ENCODE measurements at places on chromosomes 5 and 9.

DNA sequence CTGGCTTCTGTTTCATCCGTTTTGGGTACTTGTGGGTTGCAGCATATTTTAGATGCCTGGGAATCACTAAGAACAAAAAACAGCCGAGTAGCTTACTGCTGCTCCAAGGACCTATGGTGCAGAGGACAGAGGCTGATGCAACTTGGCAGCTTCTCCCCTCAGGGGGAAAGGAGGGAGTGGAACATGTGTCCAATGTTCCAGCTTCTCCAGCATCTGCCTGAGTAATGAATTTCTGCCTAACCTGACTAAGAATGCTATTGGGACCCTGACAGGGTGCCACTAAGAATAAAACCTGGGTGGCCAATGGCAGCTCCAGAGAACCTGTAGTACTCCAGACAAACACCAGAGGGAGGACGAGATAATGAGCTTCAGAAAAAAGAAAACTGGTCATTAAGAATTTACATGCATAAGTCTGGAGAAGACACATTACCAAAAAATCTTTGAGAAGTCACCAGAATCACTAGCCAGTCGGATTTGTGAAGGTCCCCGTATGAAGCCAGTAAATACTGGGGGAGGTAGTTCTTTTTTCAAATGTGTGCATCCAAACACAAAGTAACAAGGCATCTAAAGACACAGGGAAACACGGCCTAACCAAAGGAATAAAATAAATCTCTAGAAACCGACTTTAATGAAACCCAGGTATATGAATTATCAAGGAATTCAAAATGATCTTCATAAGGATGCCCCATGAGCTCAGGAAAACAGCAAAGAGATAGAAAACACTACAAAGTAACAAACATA lies 293.5 kb downstream of the HINT1 start:
- DNase-seq, result no peak

- DNase-seq, result peak; percentile 9
These were observed 1.9 kb upstream of the IDNK start for GRCh38 chr9:83620841-83621636.

- no peak for DNase-seq
These were observed 78.0 kb upstream of the TGFBR1 start for GRCh38 chr9:99026956-99027298.

- DNase-seq, result no peak
These were observed 20.6 kb upstream of the SLC9A3 start for GRCh38 chr5:544675-545355.

GRCh38 chr5:176944268-176944667 lies 45.1 kb upstream of the HK3 start:
- DNase-seq, result no peak

DNA sequence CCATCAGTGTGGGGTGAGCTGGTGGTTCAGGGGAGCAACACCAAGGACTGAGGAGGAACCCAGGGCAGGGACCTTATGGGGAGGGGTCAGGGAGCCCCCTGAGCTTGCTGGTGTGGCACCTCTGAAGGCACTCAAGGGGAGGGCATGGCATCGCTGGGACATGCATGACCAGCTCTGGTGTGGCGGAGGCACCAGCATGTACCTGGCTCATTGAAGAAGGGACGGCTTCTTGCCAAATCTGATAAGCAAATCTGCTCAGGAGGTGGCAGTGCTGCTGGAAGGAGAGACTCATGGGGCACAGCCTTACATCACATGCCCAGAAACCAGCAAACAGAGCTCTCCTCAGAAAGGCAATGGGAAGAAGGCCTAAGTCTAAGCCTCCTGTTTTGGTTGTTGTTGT lies 421.8 kb downstream of the SEMA5A start:
- DNase-seq, result no peak

- DNase-seq, result no peak
These were observed 27.7 kb downstream of the PTCD2 start for GRCh38 chr5:72347801-72348308.

DNA sequence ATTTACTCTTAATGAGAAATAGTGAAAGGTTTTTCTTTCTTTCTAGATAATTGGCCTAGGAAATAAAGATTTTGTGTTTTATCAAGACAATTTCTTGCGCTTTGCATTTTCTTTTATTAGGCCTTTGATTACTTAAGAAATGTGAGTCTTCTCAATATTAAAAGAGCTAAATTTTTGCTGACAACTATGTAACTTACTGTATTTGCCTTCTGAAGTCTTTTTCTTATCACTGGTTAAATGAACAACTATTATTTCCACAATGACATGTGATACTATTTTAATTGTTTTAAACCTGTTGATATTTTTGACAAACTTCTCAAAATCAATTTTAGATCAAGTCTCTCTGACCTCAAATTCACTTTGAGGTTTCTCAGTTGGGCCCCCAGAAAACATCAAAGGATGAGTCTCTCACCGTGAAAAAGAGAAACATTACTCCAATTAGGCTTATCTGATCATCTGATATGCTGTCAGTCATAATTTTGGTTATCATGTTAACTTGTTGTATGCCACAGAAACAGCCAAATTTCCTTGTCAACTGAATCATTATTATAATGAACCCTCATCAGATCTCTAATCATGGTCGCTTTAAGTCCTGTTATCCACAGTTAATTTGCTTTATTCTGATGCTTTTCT lies 48.8 kb downstream of the RAPGEF1 start:
- DNase-seq, result no peak

DNA sequence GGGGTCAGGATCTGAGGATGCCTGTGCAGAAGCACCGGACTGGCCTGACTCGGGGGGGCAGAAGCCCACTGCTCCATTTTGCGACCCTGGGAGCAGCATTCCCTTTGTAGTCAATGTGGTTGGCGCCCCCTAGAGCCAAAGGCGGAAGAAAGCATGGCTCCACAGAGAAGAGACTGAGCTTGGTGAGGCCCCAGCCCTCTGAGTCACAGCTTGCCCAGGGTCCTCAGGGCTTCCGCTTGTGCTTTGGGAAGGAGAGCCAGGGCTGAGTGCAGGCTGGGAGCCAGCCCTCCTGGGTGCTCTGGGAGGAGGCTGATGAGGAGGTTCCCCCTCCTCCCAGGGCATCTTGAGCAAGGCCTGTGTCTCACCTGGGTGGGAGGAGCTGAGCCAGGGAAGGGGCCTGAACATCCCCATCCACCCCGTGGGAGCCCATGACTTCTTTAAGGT lies 5.5 kb upstream of the AQP3 start:
- peak; percentile 16 for DNase-seq

DNA sequence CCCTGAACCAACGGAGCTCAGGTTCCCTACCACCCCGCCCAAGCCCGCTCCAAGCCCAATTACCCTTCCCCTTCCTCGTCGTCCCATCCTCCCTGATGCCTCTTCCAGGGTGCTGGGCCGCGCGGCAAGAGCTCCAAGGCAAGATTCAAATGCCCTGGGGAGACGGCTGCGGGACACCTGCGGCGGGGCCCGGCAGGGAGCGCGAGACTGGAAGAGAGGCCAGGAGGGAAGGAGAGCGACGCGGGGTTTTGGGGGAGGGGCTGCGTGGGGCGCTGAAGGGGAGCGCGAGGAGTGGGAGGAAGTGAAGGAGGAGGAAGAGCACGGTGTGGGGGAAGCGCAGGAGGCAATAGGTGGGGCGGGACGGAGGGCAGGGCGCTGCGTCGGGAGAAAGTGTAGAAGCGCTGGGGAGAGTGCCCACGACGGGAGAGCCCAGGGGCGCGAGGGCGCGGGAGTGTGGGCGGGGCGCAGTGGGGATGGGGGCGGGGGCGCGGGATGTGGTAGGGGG lies 975 bp upstream of the NXNL2 start:
- no peak for DNase-seq

DNA sequence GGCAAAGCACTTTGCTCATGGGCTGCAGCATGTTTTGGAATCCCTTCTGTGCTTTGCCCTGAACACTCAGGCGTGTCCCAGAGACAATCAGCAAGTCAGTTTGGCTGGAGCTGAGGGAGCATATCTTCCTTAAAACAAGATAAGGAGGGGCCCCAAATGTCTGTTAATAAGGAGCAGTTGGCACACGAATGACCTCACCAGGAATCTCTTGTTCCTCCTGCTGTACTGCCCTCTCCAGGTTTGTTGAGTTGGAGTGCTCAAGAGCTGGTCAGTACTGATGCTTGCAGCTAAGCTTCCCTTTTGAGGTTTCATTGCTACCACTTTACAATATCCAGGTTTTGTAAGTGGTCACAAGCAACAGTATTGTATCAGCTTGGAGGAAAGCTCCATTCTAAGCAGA lies 101.3 kb upstream of the EGFLAM start:
- no peak for DNase-seq

GRCh38 chr5:146796911-146797310 lies 81.6 kb downstream of the PPP2R2B start:
- DNase-seq, result no peak

GRCh38 chr5:73095564-73096238 lies 24.7 kb upstream of the TMEM171 start:
- no peak for DNase-seq

GRCh38 chr9:107174441-107174840 lies 108.6 kb upstream of the RAD23B start:
- DNase-seq, result no peak

- no peak for DNase-seq
These were observed 148.5 kb downstream of the KIAA0825 start for GRCh38 chr5:94469894-94470329.

- no peak for DNase-seq
These were observed 482 bp upstream of the TDRD7 start for GRCh38 chr9:97411440-97411788.

GRCh38 chr9:135050072-135050990 lies 37.1 kb upstream of the OLFM1 start:
- no peak for DNase-seq

- peak; percentile 52 for DNase-seq
These were observed 2.2 kb upstream of the CCDC125 start for GRCh38 chr5:69334793-69335268.

- DNase-seq, result no peak
These were observed 131.3 kb downstream of the DOCK2 start for GRCh38 chr5:169768416-169768815.

DNA sequence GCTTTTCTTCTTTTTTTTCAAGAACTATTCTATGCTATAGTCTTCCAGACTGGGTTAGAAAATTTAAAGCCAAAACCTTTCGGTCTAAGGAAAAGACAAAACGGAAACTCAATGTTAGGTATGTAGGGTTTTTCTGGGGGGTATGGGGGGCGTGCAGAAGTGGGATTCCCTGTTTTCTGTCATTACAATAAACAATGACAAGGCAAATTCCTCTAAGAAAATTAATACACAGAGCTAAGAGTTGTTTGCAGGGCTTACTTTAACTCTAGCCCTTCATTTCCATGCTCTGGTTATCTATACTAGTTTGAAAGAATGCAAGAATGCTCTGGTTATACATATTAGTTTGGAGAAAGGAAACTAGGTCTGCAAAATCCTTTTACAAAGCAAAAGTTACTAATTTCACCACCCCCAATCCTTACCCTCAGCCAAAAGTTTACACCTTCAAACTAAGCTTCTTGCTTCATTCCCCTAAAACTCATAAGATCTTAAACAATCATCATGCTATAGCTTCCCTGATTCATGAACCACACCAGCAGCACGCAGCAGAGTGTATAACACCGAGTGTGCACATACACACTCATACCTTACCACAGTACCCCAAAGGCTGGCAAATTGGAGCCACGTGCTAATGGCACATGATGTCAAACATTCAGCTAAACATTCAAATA lies 89.1 kb upstream of the NR5A1 start:
- DNase-seq, result no peak

DNA sequence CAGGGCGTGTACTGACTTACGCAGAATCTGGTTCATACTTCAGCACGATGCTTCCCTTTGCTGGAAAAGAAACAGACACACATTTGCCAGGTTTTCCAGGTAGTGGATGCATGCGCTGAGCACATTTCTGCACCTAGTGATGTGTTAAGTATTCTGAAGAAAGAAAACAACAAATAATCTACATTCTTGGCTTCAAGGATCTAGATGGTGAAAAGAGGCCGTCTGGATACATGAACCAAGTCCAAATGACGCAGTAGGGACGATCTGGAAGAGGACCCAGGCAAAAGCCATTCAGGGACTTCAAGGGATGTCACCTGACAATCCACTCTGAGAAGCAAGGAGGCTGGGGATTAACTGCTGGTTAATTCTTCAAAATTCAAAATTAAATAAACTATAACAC lies 30.4 kb downstream of the NSUN2 start:
- DNase-seq, result no peak

DNA sequence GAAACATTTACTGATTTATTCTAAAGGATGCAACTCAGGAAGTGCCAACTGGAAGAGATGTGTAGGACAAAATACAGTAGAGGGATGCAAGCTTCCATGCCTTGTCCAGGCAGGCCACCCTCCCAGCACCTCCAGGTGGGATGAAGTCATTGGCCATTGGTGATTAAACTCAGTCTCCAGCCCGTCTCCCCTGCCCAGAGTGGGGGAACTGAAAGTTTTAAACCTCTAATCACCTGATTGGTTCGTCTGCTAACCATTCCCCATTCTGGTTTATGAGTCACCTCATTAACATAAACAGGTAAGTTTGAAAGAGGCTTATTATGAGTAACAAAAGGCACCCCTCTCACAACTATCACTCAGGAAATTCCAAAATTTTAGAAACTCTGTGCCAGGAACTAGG lies 8.1 kb downstream of the TNFAIP8 start:
- no peak for DNase-seq

- no peak for DNase-seq
These were observed 347.2 kb upstream of the MEF2C start for GRCh38 chr5:89230178-89230577.

DNA sequence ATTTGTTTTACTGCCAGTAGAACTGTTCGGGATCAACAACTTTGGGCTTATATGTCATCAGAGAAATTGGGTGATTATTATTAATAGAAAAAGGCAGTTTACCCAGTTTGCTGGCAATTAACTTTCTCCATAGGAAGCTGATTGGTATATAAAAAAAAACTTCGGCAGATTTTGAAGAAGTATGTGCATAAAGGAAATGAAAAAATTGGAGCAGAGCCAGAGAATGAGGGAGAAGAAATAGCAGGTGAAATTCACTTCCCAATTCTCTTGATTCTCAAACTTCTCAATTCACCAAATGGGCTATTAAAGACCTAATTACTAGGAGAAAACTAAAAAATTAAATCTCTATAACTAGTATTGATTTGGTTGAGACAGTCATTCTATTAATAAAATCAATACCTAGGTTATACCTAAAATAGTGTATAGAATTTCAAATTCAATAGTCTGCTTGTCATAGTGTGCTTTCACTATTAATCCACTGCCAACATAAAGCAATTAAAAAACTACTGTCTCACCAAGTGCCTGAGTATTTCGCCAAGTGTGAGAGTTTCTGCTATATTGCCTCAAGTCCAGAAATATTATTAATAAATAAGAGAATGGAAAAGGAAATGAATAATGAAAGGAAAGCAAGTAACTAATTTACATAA lies 47.5 kb downstream of the STX17 start:
- no peak for DNase-seq

GRCh38 chr9:73595036-73595545 lies 443.4 kb downstream of the ANXA1 start:
- no peak for DNase-seq

DNA sequence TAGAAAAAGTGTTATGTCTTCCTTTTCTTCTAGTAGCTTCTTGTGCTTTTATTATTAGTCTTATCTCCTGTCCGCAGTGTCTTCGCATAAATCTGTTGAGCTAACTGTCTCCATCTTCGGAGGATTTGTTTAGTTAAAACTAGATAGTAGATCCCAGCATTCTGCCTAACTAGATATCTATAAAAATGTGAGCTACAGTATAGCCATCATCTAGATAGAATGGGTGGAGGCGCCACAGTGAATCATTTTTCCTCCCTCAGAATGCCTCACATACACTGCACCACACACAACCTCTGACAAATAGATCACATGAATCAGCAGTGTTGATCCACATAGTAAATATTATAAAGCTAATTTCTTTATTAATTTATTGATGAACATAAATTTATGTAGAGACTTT lies 220.3 kb upstream of the GAS1 start:
- DNase-seq, result no peak

GRCh38 chr5:135578305-135578684 lies 496 bp downstream of the CXCL14 start:
- DNase-seq, result no peak

All from activated T-helper 1 cell treated with Interleukin-2 at 50 U/mL for 16 hours (primary cell).